MM.1S (cell line): ENCODE measurements at places on chromosomes 13 and 19.

DNA sequence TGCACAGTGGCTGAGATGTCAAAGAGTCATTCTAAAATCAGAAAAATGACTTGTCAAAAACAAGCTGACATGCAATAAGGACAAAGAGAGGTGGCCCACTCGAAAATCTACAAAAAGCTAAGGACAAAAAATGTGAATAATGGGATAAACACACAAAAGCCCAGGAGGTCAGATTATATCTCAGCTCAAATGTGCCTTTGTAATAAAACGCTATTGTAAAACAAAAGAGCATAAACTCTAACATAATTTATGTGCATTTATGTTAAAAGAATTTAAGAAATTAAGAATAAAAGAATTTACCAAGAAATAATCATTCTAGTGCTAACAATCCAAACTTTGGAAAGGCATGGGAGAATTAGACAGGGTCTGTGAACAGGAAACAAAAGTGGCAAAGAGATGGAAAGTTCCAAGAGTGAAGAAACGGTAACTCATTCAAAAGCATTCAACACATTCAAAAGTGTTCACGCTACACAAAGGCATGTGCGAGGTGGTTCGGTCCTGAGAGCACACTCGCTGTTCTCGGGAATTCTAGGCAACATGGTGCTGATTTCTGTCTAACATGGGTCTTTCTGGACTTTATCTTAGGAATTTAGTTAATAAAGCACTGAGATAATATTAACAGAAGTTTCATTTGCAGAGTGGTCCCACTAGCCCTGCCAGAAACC, 197.7 kb downstream of the KATNAL1 start:
- DNase-seq = no peak

GRCh38 chr19:5137571-5138124, 168.7 kb downstream of the KDM4B start:
- no peak for DNase-seq

DNA sequence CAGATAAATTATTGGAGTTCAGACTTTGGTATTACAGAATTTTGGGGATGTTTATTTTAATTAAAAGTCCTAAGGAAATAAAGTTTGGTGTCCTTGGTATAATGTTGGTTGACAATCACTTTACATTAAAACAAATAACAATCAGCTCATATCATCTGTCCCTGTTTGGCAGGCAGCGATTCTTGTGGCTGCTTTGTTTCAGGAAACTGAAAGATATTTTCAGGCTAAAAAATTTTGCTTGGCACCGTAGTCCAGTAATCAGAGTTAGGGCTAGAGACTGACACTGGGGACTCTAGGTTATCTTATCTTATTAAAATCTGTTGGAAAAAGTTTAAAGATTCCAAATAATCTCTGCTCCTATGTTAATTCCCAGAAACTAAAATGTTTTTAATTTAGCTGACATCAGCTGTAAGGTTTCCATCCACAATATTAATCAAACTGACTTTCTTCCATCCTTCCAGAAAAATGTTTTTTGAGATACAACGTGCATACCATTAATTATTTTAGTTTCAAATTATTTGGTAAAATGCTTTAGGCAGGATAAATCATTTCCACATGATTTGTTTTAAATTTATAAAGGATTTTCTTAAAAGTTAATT, 97.6 kb downstream of the ZIC5 start:
- no peak for DNase-seq

DNA sequence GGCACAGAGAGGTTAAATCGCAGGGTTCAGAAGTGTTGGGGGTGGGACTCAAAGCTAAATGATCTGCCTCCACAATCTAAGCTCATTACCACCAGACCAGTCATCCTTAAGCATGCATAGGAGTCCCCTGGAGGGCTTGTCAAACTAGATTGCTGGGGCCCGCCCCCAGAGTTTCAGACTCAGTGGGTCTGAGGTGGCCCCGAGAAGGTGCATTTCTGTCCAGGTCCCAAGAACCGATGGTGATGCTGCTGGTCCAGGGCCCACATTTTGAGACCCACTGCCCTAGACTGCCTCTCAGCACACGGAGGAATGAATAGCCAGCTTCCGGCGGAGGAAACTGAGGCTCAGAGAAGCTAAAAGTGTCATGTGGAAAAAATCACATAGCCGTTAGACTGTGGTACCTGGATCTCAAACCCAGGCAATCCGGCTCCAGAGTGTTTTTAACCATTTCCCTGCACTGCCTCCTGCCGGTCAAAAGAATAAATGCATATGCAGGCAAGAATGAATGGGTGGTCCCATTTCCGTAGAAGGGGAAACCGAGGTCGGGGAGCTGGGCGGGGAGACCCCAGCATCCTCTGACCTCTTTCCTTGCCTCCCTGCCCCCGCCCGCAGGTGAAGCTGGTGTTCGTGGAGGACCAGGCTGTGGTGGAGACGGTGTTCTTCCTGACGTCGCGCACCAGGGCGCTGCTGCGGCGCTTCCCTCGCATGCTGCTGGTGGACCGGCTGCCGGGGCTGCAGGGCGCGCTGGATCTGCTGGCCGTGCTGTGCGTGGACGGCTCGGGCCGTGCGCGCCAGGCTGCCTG, 23.8 kb downstream of the ZSWIM9 start:
- no peak for DNase-seq

- no peak for DNase-seq
Measured at GRCh38 chr13:114045113-114045735, 71.3 kb upstream of the C13orf46 start.

DNA sequence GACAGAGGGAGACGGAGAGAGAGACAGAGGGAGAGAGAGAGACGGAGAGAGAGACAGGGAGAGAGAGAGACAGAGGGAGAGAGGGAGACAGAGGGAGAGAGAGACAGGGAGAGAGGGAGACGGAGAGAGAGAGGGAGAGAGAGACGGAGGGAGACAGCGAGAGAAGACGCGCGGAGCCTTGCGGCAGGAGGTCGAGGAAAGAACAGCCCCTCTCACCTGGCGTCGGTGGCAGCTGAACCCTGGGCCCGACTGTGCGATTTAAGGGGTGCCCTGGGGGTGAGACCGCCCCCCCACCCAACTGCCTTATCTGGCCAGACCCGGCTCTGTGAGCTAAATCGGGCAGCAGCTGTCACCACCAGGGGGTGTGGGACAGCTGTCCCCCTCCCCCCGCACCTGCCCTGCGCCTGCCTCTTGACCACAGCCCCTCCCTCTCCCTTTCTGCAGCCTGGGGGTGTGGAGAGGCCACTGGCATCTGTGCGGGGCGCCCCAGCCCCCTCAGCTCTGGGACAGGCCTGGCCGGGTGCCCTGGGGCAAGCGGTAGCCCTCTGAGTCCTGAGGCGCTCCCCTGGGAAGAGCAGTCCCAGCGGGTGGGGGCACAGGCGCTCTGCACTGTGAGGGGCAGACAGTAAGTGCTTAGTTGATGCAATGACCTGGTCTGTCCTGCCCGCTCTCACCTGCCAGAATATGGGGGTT, 10.8 kb downstream of the JOSD2 start:
- DNase-seq = no peak

DNA sequence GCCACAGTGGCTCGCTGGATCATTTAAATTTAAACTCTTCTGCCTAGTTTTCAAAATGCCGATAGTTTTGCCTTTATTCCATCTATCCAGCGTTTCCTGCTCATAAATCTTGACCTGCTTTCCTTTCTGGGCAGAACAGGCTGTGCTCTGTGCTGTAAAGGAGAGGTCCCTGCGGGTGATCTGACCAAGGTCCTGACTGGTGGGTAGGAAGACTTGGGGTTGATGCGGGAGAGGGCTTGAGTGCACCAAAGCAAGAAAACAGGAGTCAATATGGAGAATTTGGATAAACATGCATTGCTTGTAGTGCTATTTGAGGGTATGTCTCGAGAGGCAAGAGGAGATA, 533.6 kb downstream of the MYO16 start:
- DNase-seq = no peak

- DNase-seq = no peak
Measured at GRCh38 chr19:1663852-1664251, 11.4 kb upstream of the TCF3 start.

DNA sequence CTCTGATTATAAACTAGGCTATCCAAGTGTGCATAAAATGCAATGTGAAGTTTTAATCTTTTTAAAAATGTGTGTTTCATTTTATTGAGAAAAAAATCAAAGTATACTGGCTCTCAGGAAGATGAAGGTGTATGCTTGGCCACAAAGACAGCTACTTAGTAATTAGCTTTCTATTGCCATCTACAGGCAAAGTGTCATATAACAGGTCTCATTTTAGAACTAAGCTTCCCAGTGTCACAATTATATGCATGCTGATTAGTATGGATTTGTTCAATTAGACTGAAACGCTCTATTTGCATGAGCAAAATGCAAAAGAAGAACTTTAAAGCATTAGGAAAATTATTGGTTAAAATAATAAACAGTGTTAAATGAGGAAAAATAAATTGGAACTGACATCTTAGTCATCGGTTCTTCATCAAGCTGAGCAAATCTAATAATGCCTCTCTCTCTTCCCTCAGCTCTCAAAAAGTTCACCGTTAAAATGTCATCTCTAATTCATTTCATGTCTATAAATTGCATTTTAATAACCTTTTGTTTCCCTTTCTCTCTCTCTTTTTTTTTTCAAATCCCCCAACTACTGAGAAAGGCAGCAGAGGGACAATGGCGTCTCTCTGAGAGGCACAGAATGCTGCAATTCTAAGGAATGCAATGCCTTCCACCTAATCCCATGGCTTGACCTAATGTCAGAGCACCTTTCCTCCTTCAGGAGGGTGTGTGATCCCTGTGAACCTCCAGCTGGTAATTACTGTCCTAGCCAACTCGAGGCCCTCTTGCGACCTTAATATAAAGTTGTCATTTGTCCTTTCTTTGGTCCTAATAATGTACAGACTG, 313.1 kb upstream of the MAB21L1 start:
- peak; percentile 22 for DNase-seq

DNA sequence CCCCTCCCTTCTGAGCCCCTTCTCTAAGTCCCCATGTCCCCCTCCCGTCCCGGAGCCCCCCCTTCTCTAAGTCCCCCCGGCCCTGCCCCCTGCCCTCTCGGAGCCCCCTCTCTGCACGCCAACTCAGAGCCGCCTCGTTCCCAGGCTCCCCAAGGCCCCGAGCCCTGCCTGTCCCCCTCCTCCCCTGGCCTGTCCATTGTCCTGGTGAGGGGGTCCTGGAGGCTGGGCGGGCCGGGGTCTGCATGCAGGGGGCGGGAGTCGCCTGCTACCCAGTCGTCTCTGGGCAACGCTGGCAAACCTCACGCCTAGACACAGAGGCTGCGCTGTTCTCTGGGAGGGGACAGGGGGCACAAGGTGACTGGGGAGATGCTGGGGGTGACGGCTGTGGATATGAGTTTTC, 39.2 kb upstream of the SEMA6B start:
- no peak for DNase-seq

DNA sequence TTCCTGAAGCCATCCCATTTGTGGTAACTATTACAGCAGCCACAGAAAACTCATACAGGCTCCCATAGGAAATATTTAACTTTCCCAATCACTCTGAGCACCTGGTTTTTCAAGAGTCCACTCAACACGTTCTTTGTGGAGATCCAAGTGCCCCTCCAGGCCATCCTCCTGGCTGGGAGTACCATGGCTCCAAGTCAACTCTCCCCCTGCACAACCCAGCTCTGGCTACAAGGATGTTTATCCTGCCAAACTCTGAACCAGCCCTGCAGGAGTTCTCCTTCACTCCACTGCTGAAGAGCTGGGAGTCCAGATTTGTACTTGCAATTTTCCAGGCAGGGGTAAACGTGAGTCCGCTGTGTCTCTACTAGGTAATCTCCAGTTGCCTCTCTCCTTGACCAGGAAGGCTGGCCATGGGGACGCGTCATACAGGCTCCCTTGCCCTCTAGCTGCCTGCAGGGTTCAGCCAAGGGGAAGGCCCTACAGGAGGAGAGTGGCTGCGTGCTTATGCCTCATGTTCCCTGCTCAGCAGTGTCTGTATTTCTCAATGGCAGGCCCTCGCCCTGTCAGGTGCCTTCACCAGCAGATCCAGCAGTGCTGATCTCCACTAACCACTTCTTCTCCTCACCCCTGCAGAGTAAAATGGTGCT, 29.9 kb upstream of the ARGLU1 start:
- no peak for DNase-seq

DNA sequence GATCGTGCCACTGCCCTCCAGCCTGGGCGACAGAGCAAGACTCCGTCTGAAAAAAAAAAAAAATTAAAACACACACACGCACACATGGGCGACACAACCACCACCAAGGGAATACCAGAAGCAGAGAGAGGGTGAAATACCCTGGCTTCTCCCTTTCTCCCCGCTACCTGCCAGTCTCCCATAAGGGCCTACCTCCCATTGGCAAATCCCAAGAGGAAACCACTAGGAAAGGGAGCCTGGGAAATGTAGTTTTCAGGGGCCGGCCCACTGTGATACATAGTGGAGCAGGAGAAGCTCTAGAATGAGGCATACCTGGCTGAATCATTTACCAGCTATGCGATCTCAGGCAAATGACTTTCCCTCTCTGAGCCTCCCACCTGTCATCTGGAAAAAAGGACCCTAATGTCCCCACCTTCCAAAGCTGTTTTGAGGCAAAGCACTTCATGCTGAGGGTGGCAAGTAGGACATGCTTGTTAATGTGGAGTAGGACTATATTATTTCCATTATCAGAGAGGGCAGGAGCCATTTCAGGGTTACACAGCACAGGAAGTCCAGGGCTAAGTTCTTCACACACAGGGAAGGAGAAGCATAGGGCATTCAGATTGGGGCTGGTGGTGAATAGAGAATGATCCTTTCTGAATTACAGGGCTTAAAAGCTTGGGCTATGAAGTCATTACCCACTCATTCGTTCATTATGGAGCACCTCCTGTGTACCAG, 14.3 kb upstream of the HNRNPUL1 start:
- DNase-seq = no peak

GRCh38 chr13:50677687-50678463, 165.6 kb downstream of the DLEU7 start:
- DNase-seq = no peak

DNA sequence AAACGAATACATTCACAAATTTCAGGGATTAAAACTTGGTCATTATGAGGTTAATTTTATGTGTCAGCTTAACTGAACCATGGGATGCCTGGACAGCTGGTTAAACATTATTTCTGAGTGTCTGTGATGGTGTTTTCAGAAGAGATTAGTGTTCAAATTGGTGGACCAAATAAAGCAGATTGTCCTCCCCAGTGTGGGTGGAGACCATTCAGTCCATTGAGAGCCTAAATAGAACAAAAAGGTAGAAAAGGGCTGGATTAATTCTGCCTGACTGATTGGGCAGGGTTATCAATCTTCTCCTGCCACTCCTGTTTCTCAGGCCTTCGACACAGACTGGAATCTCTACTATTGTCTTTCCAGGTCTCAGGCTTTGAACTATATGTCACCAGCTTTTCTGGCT, 203.8 kb upstream of the SLITRK6 start:
- no peak for DNase-seq

- DNase-seq = no peak
Measured at GRCh38 chr13:91126806-91127205, 220.7 kb upstream of the MIR17HG start.

- no peak for DNase-seq
Measured at GRCh38 chr13:29509999-29510589, 85.4 kb downstream of the SLC7A1 start.

GRCh38 chr19:42140125-42140754, 8.0 kb upstream of the POU2F2 start:
- DNase-seq = peak; percentile 28

- no peak for DNase-seq
Measured at GRCh38 chr19:47063874-47064273, 15.4 kb upstream of the TMEM160 start.
